Gastroesophageal sphincter (tissue), 4 donors: ENCODE measurements at places on chromosomes 7 and 10. TPM values are rescaled to one million over a fixed set of nuclear protein-coding genes. Genes with fewer than 3 reads are reported as not detected.
A peak's percentile ranks its signal among the peaks of the same experiment; 100 is the strongest.

CYP2W1 gene
- total RNA-seq, result not detected

NRCAM gene
- total RNA-seq, result 4.7 TPM

ENTPD1 gene
- total RNA-seq, result 40.5 TPM

- no peak for ATAC-seq
These were observed 453.4 kb downstream of the PLXNA4 start for GRCh38 chr7:132122901-132123300.

- ATAC-seq, result no peak
These were observed 115.7 kb upstream of the CACNA2D1 start for GRCh38 chr7:82559193-82559805.

- no peak for ATAC-seq
These were observed 151.5 kb downstream of the CUX1 start for GRCh38 chr7:101968720-101969466.

GRCh38 chr10:61797304-61798153 lies 104.0 kb upstream of the ARID5B start:
- no peak for ATAC-seq

DNA sequence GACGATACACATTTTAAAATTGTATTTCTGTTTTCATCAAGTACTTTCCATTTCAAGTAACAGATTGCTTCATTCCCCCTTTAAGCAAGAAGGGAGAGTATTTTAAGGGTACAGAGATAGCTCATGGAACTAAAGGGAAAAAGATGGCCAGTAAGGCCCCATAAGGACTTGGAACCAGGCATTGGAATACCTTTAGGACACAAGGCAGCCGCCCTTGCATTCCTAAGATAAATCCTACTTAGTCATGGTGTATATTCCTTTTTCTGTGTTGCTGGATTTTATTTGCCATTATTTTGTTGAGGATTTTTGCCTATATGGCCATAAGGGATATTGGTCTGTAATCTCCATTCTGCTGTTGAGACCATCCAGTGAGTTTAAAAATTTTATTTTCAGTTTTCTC lies 49.2 kb downstream of the BTRC start:
- no peak for ATAC-seq

GRCh38 chr10:35821339-35821911 lies 179.3 kb upstream of the FZD8 start:
- ATAC-seq, result no peak

DNA sequence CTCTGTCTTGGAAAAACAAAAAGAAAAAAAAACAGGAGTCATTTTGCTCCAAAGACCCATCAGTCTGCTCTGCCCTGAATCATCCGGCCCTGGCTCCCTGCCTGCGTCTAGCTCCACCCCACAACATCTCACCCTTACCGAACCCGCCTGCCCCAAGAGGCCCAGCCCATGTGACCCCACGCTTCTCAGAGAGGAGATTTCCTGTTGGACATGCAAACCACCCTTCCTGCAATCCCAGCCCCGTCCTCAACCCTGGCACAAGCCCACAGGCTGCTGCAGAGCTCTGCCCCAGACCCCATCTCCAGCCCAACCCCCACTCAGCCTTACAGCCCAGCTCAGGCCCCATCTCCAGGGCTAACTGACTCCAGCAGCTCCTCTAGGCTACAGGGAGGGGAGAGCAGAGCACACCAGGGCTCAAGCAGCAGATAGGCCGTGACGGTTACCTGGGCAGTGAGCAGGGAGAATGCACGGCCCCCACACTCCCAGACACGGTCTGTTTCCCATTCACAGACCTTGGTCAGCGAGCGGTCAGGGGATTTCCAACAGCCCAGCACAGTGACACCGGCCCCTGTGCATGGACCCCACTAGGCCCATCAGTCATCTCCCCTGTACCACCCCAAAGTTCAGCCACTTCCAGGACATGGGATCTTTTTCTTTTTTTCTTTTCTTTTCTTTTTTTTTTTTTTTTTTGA lies 69.9 kb upstream of the GTF2I start:
- ATAC-seq, result peak; percentile 97

DNA sequence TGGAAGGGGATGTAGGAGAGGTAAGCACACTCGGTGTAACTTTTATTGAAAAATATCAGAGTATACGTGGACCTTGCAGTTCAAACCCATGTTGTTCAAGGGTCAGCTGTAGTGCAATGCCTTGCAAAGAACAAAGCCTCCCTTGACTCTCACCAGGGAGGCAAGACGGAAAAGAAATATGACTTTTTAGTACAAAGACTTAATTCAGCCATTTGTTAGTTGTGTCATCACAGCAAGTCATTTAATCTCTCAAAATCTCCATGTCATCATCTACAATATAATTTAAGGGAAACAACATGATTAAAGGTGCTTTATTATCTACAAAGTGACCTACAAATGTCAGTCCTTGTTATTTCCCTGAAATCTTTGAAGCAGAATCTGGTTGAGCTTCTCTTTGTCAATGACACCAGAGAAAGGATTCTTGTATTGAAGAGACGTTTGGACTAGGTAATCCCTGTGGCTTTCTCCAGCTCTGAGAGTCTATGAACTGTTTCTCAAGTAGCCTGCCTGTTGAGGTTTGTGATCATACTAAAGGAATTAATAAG lies 502.8 kb downstream of the REEP3 start:
- ATAC-seq, result no peak
